ENCODE measurements at places on chromosomes 6 and 20.

DNA sequence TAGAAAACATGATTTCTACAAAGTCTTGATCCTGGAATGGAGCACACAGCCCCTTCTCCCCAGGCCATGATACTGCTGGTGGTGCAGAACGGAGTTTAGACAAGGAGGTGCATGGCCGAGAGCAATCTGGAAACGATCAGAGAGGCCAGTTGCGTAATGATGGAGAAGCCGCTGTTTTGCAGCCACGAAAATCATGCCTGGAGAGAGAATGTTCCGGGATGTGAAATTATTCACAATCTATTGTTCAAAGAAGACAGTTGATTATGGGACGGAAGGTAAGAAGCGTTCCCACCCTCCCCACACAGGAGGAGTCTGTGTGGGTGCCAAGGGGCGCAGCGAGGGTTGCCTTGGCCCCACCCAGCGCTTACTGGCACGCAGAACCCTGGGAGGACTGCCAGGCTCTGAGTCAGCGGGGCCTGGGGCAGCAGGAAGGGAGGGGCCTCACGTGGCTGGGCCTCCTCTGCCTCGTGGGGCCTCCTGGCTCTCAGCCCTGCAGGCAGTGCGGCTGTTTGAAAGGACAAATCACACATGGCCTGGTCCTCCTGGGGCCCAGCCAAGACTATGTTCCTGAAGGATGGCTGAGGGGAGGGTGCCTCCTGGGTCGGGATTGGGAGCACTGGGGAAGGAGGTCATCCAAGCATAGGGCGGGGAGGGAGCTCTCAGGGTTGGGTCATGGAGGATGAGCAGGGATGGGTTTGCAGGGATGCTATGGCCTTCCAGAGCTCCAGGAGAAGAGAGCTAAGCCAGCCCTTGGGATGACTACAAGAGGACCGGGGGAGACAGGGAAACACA lies 8.7 kb upstream of the AP5S1 start:
- no peak for DNase-seq

- DNase-seq = no peak
Observed at GRCh38 chr20:45810191-45810970, 2.1 kb upstream of the UBE2C start.

DNA sequence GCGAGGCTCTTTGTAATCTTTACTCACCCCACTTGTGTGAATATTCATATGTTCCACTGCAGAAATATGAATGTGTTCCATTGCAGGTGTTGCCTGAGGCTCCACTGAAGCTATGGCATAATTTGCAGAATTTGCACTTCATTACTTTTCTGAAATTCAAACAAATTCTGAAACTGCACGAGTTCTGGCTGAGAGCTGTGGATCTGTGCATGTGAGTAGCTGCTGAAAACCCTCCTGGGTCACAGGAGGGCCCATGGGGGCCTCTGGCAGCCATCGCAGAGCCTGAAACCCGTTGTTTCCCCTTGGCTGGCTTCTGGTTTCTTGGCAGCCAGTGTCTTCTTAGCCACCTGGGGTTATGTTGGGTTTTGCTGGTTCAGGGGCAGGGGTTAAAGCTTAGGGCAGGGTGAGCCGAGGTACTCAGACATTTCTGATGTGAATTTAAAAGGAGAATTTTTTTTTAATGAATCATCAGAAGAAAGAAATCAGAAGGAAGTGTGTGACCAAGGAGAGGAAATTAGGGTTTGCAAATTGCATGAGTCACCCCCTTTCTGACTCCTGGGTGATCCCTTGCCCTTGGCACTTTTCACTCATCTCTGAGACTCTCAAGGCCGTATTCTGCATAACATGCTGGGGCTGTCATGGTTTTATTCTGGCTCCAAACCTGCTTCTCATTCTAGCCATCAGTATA lies 40.6 kb downstream of the TOX2 start:
- DNase-seq = no peak

GRCh38 chr6:89183294-89183693 lies 33.9 kb downstream of the GABRR1 start:
- no peak for DNase-seq

GRCh38 chr6:1766654-1767053 lies 156.9 kb downstream of the FOXC1 start:
- no peak for DNase-seq

DNA sequence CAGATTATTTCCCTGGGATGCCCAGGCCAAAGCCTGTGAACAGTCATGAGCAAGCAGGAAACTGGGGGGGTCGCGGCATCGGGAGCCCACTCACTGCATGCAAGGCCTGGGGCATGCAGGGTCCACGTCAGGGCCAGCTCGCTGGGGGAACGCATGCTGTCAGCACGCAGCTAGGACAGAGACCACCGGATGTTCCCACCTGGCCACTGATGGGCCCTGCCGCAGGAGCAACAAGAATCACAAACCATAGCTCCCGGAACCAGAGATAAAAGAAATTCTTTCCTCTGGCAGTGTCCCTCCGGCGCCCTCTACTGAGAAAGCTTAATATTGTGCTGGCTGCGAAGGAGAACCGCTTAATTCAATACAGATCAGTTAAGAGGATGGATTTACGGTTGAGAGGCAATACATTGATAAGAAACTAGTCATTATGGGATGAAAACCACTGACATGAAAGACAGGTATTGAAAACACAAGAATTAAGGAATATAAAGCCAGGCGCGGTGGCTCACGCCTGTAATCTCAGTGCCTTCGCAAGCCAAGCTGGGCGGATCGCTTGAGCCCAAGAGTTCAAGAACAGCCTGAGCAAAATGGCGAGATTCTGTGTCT lies 32.6 kb downstream of the C6orf15 start:
- DNase-seq = peak; percentile 69

- DNase-seq = no peak
Observed at GRCh38 chr20:53873230-53873604, 197.2 kb downstream of the BCAS1 start.

DNA sequence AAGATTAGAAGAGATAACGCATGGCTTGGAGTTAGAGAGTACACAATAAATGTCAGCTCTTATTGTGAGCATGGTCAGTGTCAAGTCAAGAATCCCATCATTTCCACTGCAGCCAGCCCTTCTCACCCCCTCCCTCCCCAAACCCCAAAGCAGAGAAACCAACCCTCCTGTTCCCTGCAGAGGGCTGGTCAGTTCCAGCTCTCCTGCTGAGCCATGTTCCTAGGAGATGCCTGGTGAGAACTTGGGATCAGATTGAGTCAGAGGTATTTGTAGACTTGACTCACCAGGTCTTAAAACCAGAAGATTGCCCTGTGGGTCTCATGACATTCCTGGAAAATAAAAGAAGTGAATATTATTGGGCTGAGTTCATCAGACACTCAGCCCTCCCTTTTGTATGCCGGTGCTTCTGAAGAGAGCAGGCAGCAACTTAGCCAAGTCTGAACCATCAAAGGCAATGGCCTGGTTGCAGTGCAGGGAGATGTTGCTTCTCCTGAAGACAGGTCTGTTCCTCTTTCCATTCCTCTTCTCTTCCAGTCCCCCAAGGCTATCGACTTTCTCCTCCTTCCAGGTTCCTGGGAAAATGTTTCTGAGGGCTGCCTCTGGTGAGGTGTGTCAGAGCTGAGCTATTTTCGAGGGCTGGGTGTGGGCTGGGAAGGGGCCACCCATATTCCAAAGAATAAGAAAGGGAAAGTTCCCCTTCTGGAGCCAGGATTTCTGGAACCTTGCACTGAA lies 278.2 kb upstream of the SUPT3H start:
- DNase-seq = no peak

GRCh38 chr20:14687313-14687712 lies 349.9 kb upstream of the FLRT3 start:
- DNase-seq = no peak

GRCh38 chr6:43052842-43053544 lies 658 bp downstream of the CUL7 start:
- DNase-seq = no peak

GRCh38 chr6:30483677-30484279 lies 5.5 kb upstream of the HLA-E start:
- DNase-seq = peak; percentile 51

GRCh38 chr6:72425003-72425681 lies 196.7 kb upstream of the KCNQ5 start:
- no peak for DNase-seq

DNA sequence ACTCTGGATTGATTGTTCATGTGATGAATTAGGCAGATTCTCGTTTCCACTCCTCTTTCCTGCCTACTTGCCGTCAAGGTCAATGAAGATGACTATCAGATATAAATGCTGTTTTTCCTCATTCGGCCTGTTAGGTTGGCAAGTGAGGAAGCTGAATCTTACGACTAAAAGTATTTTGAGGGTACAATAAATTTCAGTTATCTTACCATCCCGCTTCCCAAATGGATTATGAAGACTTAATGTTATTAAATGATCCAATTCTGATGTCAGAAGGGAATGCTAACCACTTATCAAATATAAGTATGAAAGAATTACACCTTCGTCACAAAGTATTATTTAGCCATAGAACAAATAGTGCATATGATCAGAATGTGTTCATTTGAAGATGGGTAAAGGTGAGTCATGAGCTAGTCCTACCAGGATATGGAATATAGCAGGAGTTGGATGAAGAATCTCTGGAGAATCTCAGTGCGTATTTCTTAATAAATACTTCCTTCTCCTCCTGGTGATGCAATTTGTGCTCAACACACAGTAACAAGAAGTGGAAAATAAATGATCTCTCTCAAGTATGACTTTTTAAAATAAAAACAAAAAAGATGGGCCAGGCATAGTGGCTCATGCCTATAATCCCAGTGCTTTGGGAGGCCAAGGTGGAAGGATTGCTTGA lies 4.6 kb downstream of the GPLD1 start:
- no peak for DNase-seq

- no peak for DNase-seq
Observed at GRCh38 chr6:63097222-63097621, 114.0 kb upstream of the FKBP1C start.

GRCh38 chr6:3881711-3882421 lies 32.7 kb downstream of the FAM50B start:
- DNase-seq = no peak

DNA sequence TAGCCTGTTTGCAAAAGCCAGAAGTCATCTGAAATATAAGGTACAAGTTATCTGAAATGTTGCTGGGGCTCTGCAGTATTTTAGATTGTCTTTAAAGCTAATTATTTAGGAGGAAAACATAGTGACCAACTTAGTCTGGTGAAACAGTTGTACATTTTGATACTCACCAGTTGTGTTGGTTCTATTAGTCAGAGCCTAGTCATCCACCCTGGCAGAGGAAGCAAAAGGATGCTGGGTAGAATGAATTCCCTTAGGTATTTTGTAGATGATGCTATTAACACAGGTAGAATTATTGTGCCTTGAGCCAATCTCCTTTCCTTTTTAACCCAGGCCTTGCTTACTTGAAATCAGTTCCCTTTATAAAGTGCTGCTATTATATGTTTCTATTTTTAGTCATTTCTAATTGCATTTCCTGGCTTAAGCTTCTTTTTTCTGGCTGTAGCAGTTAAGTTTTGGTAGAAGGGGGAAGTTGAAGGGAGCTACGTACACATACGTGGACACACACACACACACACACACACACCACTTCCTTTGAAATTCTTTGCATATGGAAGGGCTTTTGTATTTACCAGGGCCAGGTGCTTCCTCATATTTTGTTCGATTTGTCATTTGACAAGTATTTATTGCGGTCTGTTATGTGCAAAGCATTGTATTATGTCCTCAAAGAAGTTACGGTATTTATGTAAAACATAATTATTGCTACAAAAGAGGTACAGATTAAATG lies 82.4 kb downstream of the RTN4IP1 start:
- DNase-seq = no peak

DNA sequence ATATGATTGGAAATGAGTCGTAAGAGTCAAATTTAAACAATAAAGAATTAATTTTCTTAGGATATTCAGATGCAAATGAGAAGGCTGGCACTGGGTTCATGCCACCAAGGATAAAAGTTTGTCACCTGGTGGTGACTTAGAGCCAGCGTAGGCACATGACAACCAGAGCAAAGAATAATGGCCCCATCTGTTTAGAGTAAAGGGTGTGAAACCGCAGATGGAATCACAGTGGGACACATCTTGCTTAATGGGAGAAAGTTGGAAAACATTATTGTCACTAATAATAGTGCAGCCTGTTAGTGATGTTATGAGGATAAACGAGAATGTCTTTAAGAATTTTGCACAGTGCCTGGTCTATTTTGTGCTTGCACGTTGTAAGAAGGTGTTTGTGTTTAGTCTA lies 727.8 kb downstream of the QKI start:
- no peak for DNase-seq

- DNase-seq = no peak
Observed at GRCh38 chr20:9342651-9343050, 171.7 kb upstream of the LAMP5 start.

DNA sequence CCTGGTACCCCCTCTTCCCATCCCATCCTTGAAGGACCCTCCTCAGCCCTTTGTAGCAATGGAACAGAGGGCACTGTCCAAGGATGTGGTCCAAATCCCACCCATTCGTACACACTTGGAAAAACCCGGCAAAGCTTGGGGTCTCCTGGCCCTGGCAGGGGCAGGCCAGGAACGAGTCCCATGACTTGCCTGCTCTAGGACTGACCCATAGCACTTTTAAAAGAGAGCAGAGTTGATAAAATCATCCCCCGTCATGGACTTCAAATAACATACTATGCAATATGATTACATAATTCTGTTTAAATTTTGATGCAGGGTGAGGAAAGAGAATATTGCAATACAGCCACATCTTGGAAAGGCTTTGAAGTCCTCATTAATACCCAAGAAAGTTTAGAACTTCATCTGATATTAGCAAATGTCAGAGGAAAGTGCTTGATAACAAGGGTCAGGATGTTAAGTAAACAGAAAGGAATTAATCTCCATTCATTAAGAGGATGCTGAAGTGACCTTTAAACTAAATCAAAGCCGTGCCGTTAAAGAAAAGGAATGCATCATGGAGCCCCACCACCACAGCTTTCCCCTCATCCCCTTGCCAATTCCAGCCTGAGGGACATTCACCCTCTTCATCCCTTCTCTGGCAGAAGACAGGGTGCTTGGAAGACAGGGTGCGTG lies 60.7 kb upstream of the NXT1 start:
- no peak for DNase-seq

DNA sequence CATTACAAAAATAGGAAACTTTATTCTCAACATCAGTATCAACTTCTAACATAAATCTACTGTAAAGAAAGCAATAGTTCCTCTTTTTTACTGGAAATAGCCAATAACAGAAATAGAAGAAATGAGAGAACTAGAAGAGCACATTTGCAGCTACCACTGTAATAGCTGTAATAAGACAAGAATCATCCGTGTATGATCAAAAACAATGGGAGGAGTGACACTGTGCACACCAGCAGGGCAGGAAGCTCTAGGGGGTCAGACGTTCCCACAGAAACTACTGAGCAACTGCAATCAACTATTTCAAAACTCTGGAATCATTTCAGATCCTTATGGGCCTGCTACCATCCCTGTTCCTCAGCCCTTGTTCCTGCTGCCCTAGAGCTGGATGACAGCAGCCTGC lies 43.7 kb downstream of the NINL start:
- DNase-seq = no peak

DNA sequence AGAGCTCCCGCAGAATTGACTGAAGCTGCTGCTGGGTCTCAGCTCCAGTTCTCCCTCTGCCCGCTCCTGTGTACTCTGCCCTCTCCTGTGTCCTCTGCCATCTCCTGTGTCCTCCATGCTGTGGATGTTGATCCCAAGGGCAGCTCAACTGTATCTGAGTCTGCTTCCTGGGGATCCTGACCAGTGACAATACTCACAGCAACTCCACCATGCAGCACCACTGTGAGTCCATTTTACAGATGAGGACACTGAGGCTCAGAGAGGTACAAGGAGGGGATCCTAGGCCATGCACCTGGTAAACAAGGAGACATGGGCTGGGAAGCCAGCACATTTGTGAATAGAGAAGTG lies 8.6 kb downstream of the TP53RK start:
- no peak for DNase-seq
